CD4-positive, alpha-beta T cell treated with Interleukin-6 for 4 hours (primary cell): ENCODE measurements at places on chromosomes 6 and 20.

DNA sequence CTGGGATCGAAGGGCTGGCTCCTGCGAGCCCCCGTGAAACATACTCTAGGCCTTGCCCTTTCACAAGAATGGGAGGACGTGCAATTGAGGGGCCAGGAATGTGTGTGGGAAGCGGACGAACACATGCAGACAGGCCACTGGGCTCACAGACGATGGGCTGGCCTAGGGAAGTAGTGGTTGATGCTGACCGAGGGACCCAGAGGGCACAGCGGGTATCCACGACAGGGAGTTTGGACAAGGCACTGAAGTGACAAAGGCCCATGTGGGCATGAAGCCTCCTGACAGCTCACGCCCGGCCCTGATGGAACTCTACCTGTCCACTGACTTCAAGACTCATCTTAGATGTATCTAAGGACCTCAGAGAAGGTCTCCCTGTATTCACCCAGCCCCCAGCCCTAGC, 52.2 kb downstream of the MYH7B start:
- no peak for DNase-seq

DNA sequence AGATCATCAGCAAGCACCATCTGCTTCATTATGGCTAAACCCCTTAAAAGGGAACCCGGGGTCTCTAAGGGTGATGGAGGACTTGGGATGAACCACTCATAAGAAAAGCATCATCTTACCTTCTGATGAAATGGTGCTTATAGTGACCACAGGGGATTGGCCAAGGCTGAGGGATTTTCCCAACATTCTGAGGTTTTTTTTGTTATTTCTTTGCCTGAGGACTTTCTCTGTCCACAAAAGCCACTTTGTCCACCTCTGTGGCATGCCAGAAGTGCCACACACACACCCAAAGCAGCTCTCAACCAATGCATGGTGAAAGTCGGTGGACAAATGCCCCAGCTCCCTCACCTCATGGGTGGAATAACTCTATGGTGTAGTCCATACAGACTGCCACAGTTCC, 79.3 kb upstream of the TOP1 start:
- no peak for DNase-seq

GRCh38 chr20:48735112-48735511, 92.7 kb downstream of the PREX1 start:
- no peak for DNase-seq

GRCh38 chr6:71336901-71337300, 48.3 kb downstream of the OGFRL1 start:
- DNase-seq, result no peak

- DNase-seq, result no peak
These were observed 63.2 kb downstream of the PDE10A start for GRCh38 chr6:165599596-165600487.

DNA sequence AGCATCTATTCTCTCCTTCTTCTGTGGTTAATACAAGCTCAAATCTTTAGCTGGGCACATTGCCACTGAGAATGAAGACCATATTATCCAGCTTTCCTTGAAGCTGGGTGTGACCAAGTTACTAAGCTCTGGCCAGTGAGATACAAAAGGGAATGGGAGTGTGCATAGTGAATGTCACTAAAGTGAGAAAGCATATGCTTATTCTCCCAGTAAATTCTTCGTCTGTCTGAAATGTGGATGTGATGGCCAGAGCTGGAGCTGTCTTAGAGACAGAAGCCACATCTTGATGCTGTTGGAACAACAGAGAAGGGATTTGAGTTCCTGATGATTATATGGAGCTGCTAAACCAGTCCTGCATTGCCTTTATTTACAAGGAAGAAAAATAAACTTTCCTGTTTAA, 60.1 kb downstream of the SESN1 start:
- DNase-seq, result no peak

- no peak for DNase-seq
These were observed 393.1 kb upstream of the ID4 start for GRCh38 chr6:19444041-19444440.

DNA sequence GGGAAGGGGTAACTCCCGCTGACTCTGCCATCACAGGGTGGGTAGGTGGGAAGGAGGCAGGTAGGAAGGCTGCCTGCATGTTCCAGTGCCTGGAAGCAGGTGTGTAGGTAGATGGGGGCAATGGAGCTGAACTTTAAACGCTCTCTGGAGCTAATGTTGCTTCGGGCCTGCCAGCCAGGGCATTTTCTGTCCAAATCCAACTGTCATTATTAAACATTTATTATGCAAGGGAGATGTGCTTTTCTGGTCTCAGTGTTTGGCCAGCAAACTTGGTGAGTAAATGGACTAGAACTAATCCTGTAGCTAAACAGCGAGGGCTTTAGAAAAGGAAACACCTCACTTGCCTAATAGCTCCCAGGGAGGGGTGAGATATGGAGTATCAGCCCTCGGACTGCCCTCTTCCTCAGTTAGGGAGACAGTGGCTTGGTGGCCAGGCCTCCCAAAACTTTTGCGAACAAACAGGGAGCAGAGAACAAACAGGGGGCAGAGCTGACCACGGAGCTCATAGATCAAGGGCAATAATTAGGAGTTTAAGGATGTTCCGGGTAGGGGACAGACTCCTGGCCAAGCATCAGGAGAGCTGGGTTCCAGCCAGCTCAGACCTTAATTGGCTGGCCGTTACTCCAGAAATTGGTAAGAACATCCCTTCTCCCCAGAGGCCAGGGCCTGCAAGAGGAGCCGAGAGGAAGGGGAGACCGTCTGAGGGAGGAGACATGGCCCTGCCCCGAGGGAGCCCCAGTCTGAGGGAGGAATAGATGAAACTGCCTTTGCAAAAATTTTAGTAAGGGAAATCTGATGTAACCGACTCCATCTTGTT, 131.1 kb downstream of the VEGFA start:
- no peak for DNase-seq

GRCh38 chr20:58716476-58717277, 24.1 kb downstream of the NPEPL1 start:
- DNase-seq, result no peak

- DNase-seq, result no peak
These were observed at the start of gene LAMA2 for GRCh38 chr6:128882991-128883611. TSS of gene LAMA2 (plus strand) at chr6:128883138. CDS start at chr6:128883246, 108 bp downstream.

DNA sequence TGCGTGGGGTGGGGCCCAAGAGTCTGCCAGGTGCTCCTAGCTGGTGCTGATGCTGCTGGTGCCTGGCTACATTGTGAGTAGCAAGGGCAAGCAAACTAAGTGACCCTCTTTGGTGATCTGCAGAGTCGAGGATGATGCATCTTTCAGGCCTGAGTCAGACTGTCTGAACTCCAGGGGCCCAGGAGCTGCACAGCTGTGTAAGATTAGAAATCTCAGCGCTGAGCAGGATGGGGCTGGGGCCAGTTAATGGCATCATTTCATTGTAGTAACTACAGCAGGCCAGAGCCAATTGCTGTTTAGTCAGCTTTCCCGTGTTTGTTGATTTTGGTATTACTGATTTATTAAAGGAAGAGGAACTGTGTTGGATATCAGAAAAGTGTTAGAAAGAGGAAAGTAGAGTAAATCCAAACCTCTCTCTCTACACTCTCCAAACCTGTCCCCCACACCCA, 365.2 kb downstream of the PAX1 start:
- no peak for DNase-seq

DNA sequence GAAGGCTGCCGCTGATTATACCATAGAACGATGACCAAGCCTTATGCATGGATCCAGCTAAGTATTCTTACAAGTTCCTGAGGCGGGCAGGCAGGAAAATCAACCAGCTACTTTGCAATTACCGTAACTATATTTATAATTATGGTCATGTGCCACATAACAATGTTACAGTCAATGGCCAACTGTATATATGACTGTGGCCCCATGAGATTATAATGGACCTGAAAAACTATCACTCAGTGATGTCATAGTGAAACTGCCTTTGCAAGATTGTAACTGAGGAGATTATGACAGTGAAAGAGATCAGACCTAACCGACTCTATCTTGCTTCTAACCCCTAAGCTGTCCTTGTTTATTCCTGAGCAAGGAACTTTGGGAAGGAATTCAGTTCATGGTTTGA, 33.1 kb upstream of the FAM135A start:
- no peak for DNase-seq

- DNase-seq, result no peak
These were observed 370.0 kb downstream of the MAFB start for GRCh38 chr20:40319056-40319455.

DNA sequence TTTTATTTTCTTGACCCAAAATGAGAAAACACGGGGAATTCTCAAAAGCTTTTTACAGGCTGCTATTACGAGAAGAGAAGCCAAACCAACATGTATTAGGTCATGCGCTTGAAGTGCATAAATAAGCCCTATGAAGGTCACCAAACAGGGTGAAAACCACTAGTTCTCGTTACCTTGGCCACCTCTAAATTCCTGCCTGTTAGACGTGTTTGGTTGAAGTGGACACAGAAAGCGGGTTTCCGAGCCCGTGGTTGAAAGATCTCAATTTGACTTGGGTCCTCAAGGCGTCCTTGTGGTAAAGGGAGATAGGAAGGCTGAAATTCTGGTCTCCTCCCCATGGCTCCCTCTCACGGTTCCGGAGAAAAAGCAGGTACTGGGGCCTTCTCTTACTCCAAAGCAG, 6.2 kb downstream of the EYA2 start:
- no peak for DNase-seq

GRCh38 chr20:48169650-48170225, 384.5 kb upstream of the SULF2 start:
- DNase-seq, result no peak

- DNase-seq, result no peak
These were observed 16.9 kb upstream of the SRSF3 start for GRCh38 chr6:36577301-36577700.
